ENCODE measurements at places on chromosomes 7 and 10.

DNA sequence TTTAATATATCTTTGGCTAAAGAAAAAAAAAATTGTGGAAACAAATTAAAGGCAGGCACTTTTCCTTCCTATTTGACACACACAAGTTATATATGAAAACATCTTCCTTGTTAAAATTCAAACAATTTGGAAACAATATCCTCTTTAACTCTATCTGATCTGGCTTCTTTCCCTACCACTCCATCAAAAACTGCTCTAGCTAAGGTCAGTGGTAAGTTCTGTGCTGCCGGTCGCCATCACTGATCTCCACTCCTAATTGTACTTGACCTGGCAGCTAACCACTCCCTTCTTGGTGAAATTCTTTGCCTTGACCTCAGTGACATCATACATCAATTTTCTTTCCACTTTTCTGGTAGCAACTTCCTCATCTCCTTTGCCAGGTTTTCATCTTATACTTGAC lies 47.9 kb upstream of the MRLN start:
- DNase-seq, result no peak

DNA sequence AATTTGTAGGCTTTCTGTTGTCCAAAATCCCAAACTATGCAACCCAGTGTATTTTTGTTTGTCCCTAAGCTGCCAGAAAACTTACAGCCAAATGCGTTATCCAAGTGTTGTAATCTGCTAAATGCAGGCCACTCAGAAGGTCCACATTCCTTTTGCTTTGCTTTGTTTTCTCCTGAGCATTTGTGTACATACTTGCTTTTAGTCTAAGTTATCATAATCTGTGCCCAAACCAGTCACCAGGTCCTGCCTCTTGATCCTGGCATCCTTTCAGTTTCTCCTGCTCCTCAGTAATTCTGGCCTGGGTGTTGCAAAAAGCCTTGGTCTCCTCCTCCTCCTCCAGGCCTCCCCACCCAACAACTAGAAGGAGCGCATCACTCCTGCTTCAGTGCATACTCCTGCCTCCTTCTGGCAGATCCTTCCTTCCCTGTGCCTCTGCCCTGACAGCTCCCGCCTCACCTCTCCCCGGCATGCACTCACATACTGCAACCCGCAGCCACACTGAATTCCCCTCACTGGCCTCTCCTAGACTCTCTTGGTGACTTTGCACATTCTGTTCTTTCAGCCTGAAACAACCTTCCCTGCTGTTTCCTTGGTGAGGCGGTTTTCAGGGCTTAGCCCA lies 2.3 kb downstream of the DENND2A start:
- DNase-seq, result no peak

- DNase-seq, result no peak
Measured at GRCh38 chr7:79513261-79513660, 59.8 kb upstream of the MAGI2 start.

GRCh38 chr10:336247-336646 lies 201.0 kb downstream of the ZMYND11 start:
- DNase-seq, result no peak

DNA sequence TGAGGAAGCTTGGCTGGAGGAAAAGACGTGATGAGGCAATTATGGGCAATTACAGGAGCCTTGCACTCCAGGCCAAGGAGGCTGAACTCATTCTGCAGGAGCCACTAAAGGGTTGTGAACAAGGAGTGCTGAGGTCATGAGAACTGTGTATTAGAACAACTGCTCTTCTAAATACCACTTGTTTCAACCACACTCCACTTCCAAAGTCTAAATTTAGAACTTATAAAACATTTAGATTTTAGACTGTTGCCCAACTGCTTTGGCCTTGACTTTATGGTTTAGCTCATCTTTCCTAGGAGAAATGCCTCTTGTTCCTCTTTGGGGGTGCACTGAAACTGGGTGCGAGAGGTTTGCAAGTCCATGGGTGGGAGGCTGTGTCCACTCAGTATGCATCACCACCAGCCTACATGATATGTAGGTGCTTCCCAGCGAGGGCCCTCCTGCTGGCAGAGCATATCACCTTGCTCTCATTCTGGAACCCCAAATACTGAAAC lies 199.7 kb upstream of the AOAH start:
- no peak for DNase-seq

DNA sequence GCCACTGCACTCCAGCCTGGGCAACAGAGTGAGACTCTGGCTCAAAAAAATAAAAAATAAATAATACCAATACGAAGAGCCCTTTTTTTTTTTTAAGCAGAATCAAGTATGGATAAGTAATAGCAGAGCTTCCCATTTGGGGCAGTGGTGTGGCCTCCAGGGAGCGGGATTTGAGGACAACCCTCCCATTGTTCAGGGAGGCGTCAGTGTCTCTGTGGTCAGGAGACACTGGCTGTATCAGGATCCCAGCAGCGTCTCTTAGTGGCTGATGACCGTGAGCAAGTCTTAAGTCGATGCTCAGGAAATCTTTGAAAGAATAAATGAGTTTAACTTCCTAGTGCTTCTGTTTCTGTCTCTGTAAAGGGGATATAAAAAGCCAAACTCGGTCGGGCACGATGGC lies 25.2 kb upstream of the SH2B2 start:
- DNase-seq, result no peak

DNA sequence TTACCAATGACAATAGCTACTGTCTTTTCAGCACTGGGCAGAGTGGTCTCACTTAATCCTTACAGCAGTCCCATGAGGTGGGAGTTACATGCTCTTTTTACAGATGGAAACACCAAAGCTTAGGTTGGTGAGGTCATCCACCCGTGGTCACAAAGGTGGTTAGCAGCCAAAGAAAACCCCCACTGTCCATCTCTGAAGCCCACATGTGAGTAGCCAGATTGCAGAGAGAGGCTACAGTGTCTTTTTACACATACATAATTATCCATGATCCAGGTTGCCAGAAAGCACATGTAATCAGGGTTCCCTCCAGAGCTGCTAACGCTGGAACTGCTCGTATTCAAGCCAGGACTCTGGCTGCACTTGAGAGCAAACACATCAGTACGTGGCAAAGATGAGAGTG lies 24.6 kb upstream of the ANKRD2 start:
- DNase-seq, result no peak

GRCh38 chr10:93604146-93604545 lies 3.1 kb upstream of the RBP4 start:
- DNase-seq, result no peak

- no peak for DNase-seq
Measured at GRCh38 chr7:47197486-47197885, 384.4 kb downstream of the TNS3 start.

- DNase-seq, result no peak
Measured at GRCh38 chr7:97346349-97346748, 228.9 kb downstream of the SDHAF3 start.

DNA sequence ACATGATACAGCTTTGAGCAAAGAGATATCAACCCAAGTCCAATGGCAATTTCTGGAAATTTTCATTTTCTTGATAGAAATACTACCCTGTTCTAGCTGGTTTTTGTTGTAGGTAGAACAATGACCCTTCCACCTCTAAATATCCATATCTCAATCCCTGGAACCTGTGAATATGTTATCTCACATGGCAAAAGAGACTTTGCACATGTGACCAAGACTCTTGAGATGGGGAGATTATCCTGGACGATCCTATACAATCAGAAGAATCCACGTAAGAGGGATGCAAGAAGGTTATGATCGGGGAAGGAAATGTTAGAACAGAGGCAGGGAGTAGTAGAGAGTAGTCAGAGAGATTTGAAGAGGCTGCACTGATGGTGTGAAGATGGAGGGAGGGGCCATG lies 124.9 kb downstream of the CCDC71L start:
- DNase-seq, result no peak

DNA sequence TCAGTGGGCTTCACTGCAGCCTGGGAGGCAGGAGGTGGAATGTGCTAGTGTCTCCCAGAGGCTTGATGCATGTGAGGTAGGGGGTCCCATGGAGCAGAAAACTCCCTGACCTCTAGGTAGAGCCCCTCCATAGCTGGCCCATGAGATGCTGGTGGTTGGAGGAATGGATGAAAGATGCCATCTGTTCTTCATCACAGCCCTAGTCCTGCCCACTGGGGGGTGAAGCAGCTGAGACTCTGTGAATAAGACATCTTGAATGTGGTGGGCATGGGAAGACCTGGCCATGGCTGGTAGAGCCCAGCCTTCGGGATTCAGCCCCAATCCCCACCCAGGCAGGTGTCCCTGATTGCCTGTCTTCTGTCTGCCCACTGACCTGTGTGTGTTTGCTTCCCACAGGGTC lies 92.5 kb downstream of the COL13A1 start:
- no peak for DNase-seq

DNA sequence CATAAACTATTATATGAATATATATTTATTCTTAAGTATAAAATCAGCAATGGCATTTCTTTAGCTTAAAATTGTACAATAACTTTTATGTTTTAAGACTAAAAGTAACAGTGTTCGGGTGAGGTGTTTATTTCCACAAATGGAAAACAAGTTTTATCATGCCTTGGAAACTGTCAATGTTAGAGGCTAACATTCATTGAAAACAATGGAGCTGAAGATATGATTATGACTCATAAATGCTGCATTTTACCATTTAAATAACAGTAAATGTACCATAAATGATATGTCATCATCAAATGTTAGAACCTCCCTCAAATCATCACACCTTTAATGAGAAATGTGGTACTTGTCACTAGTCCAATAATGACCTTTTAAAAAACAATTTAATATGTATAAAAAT lies 897.3 kb downstream of the PCDH15 start:
- no peak for DNase-seq

DNA sequence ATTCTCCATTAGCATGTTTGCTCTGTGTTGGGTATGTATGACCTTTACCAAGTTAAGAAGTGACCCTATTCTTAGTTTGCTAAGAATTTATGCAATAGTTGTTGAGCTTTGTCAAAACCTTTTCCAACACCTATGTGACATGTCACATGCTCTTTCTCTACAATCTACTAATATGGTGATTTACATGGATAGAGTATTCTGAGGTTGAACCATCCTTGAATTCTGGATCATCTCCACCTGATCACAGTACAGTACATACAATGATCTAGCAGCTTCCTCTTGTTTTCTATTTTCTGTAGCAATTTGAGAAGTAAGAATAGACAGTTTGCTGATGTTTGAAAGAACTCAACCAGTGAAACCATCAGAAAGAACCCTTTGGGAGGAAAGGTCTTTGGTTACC lies 101.2 kb upstream of the PDGFA start:
- DNase-seq, result no peak

- DNase-seq, result no peak
Measured at GRCh38 chr10:58173391-58173790, 94.3 kb downstream of the IPMK start.

DNA sequence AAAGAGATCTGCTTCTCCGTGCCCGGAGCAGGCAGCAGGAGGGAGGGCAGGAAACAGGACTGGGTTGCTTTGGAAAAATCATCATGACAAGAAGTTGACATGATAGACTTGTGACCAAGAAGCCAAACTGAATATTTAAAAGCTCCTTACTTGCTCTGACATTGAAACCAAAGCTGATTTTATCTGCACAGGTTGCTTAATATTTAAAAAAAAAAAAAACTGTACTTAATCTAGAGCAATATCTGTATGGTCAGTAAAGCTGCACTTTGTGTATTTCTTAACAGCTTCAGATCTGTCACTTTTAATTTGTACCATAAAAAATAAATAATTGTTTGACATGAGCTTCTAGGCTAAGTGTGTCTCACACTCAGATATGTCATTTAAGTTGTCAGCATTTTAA lies 97.9 kb upstream of the YAE1 start:
- DNase-seq, result no peak
